Activated CD4-positive, alpha-beta T cell treated with anti-CD3 and anti-CD28 coated beads, Interleukin-2, amount 50 U/mL, for 48 hours (primary cell): ENCODE measurements at places on chromosomes 5 and 9.

GRCh38 chr9:127585161-127585819, 26.8 kb upstream of the STXBP1 start:
- DNase-seq: no peak

DNA sequence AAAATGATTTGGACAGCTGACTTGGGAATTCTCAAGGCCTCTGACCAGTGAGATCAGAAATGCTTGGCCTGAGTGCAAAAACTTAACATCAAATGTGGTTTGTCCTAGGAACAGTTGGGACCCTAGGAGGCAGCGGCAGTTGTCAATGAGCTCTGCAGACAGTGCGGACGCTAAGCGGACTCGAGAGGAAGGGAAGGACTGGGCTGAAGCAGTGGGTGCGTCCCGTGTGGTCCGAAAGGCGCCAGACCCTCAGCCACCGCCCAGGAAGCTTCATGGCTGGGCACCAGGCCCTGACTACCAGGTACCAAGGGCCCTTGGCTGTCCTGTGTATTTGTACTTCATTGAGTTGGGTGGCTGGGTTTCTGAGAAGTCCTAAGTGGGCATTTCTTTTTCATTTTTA, 43.7 kb upstream of the POMT1 start:
- no peak for DNase-seq

DNA sequence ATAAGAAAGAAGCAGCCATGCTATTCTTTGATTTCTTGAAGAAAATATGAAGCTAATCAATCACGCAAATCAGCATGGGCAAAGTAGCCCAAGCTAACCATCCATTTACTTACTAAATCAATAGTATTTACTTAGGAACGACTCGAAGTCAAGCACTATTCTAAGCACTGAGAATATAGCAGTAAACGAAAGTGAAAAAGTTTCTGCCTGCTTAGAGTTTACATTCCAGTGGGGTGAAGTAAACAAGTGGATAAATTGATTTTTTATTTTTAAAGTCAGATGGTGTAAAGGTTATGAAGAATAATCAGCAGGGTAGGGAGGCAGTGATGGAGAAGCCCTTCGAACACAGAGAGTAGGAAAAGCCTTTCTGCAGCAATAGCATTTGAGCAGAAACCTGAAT, 5.5 kb downstream of the TSTD2 start:
- no peak for DNase-seq

DNA sequence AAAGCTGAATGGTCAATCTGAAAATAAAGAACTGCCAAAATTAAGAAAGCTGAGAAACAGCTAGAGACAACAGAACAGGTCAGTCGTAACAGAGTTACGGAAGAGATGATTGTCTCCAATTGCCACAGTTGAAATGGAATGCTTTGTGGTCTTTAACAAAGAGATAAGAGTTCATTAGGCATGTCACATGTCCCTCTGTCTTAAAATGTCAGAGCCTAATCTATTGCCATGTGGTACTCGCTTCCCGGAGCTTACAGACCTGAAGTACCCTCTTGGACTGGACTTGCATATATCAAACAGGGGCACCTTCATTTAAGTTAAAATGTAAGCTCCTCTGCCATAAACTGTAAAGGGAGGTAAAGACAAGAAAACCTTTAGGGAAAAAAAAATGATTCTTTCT, 19.7 kb downstream of the TTC39B start:
- DNase-seq: no peak

DNA sequence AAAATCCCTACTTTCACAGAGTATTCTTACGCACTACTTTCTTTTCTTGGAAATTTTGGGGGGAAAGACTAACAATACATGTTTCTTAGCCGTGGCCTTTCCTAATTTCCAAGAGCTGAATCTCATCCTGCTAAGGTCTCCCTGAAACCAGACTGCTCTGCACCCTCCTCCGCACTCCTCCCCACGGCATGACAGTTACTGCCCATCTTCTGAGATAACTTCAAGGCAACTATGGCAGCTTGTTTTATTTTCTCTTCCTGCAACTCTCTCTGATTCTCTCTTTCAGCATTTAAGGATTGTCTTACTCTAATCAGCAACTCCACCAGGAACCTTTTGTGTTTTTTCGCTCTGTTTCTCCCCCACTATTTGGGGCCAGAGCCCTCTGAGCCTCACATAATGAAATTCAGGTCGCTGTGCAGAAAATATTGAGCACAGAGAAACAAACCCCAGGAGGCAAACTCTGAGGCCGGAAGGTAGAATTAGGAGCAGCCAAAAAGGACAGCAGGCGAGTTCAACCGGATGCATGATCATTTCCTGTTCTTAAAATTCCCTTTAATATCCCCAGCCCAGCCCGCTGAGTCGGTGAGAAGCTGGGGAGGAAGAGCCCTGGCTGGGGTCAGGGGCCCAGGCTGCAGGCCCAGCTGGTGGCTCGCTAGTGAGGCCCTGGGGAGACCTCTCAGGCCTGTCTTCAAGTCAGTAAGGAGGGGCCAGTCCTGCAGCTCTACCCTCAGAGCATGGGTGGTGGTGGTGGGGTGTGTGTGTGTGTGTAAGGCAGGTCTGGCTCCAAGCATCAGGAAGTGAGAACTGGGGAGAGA, 213.6 kb upstream of the S1PR3 start:
- no peak for DNase-seq
